ENCODE measurements at places on chromosomes 7 and 10.

DNA sequence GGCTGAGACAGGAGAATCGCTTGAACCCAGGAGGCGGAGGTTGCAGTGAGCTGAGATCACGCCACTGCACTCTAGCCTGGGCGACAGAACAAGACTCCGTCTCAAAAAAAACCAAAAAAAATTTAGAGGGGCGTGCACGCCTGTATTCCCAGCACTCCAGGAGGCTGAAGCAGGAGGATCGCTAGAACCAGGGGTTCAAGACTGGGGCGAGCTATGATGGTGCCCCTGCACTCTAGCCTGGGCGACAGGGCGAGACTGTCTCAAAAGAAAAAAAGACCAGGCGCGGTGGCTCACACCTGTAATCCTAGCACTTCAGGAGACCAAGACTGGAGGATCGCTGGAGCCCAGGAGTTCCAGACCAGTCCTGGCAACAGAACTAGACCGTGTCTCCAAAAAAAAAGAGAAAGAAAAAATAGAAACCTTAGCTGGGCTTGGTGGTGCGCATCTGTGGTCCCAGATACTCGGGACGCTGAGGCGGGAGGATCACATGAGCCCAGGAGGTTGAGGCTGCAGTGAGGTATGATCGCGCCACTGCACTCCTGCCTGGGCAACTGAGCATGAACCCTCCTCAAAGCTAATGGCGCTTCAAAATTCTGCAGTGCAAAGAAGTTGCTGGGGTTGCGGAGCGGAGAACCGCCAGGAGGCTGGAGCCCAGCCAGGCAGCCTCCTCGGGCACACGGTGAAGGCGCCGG, 382 bp upstream of the MBLAC1 start:
- no peak for DNase-seq

DNA sequence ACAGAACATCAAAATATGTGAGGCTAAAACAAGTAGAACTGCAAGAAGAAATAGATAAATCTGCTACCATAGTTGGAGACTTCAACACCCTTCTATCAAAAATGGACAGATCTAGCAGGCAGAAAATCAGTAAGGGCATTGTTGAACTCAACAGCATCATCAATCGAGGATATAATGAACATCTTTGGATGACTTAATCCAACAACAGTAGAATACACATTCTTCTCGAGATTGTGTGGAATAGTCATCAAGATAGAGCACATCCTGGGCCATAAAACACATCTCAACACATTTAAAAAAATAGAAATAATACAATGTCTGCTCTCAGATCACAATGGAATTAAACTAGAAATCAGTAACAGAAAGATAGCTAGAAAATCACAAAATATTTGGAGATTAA, 9.9 kb downstream of the IGFBP1 start:
- no peak for DNase-seq

DNA sequence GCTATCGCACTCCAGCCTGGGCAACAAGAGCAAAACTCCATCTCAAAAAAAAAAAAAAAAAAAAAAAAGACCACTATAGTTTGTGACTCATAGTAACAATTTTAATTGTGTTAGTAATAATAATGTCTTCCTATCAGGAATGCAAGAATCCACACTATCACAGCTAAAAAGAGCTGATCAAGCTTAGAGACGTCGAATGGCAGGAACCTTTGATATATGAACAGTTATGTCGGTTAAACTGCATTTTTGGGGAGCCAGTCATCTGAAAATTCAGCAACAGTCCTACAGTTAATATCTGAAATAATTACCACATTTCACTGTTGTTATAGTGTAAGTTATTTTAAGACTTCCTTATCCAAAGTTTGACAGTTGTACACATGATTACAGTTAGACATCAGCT, 8.8 kb downstream of the PHYH start:
- DNase-seq: no peak

DNA sequence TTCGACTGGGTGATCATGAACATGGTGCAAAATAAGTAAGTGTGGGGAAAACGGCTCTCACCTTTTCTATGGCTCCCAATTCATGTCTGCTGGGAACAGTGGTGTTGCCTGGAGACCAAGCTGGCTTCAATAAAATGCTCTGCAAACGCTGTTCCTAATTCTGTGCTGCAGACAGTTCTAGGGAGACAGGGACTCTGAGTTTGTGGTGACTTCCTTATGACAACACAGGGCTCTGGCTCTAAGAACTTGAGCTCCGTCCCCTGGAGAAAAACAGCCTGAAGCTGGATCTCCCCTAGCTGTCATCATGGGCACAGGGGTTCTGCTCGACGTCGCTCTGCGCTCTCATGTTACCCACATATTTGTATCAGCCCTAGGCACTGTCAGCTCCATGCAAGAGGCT, 61.0 kb upstream of the INSYN2A start:
- DNase-seq: no peak

DNA sequence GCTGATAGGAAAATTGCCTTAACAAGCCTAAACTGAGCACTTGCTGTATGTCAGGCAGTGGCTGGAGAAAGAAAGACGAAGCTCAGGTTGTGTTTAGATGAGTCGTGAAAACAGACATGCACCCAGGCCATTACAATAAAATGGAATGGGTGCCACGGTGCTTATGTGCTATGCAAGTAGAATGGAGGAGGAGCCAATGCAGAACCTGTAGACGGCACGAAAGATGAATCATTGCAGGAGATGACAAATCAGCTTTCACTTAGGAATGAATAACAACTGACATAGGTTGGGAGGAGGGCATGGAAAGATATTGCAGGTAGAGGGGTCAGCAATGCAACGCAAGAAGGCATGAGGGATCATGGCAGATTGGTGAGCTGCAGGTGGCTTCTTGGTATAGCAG, 61.2 kb upstream of the ARHGAP21 start:
- no peak for DNase-seq

DNA sequence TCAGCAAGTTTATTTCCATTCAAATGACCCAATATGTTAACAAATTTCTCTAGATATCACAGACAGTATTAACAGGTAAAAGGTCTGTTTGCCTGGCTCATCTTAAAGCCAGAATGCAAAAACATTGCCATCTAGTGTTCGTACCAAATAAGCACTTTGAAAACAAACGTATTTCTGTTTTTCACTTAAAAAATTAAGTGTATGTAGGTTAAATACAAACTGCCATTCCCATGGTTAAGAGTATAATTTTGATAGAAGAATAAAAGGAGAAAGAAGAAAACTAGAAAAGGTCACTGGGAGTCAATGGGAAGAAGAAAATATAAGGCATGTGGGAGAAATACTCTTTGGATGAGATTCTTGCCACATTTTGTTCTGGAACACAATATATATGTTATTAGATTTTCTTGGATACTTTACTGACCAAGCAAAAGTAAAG, 51.0 kb downstream of the ORC5 start:
- peak; percentile 19 for DNase-seq

GRCh38 chr7:48168159-48168558, 3.1 kb upstream of the ABCA13 start:
- no peak for DNase-seq

DNA sequence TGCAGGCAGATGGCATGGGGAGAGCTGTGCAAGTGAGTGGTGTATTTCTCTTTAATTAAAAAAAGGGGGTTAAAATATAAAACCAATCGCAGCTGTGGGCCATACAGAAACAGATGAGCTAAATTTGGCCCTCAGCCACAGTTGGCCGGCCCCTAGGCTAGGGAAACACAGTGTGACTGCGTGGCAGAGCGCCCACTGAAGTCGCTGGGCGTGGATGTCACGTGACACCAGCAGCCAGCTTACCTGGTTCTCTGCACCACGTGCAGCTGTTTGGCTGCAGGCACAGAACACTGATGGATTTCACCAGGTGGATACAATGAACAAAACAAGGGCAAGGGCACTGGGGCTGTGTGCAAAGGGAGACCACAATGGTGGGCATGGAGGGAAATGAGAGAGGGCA, 119.3 kb upstream of the ZNF746 start:
- no peak for DNase-seq

GRCh38 chr7:46385662-46386309, 464.7 kb upstream of the IGFBP3 start:
- DNase-seq: peak; percentile 72

- no peak for DNase-seq
Observed at GRCh38 chr7:91436655-91437054, 172.4 kb downstream of the FZD1 start.

GRCh38 chr7:73570521-73570920, 7.9 kb downstream of the TBL2 start:
- no peak for DNase-seq

- DNase-seq: no peak
Observed at GRCh38 chr10:4234661-4235060, 449.7 kb upstream of the KLF6 start.

- no peak for DNase-seq
Observed at GRCh38 chr7:17099083-17099973, 199.1 kb upstream of the AHR start.

DNA sequence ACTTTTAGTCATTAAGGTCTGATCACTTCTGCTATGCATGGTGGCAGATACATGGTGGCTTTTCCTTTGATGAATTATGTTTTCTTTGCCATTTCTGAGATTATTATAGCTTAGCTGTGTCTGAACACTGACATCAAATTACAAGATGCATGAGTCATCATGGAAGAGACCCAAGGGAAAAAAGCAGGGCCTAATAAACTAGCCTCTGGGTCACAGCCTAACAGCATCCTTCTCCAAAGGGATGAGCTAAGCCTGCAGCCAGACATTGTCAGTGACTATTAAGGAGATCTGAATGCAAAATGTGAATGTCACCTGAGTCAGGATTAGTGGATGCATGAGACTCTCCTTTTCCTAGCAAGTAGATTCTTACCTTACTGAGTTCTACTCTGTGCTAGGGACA, 19.1 kb upstream of the OGDHL start:
- no peak for DNase-seq

- DNase-seq: no peak
Observed at GRCh38 chr10:122911889-122912484, 1.6 kb downstream of the FAM24A start.

DNA sequence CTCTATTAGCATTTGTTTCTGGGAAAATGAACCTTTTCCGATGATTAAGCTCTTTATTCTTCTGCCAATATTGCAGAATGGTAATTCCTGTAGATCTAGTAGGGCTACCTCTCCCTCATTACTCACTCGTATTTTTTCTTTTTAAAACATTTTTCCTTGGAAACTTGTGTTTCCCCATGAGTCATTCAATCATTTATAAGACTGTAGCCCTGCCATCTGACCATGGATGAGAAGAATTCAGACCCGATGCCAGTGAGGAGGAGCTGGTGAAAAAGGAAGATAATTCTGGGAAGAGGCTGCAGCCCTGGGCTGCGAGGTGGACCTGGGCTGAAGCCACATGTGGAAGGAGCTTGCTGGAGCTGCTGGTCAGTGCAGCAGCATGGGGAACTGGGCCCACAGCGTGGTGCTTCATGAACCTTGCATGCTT, 242.8 kb downstream of the KLF6 start:
- no peak for DNase-seq

GRCh38 chr7:95549818-95550529, 46.3 kb downstream of the PDK4 start:
- DNase-seq: no peak

- no peak for DNase-seq
Observed at GRCh38 chr10:74083304-74083703, 67.3 kb downstream of the AP3M1 start.

- DNase-seq: no peak
Observed at GRCh38 chr10:133614830-133615580, 11.6 kb downstream of the FRG2B start.

DNA sequence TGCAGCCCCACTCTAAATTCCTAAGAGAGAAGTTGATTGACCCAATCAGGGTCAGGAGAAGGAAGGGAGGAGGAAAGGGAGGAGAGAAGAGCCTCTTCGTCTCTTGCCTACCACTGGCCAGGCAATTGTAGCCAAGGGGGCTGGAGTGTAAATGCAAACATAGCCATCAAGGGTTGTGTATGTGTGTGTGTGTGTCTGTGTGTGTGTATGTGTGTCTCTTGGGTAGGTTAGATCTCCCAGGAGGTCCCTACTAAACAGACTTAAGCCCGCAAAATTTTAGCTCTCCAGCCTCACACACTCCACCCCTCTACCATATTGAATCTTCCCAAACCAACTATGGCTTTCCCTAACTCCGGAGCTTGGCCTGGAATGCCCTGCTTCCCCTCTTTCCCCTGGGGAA, 3.8 kb downstream of the LEP start:
- no peak for DNase-seq

- DNase-seq: no peak
Observed at GRCh38 chr7:66330961-66331360, 125.8 kb downstream of the TPST1 start.

DNA sequence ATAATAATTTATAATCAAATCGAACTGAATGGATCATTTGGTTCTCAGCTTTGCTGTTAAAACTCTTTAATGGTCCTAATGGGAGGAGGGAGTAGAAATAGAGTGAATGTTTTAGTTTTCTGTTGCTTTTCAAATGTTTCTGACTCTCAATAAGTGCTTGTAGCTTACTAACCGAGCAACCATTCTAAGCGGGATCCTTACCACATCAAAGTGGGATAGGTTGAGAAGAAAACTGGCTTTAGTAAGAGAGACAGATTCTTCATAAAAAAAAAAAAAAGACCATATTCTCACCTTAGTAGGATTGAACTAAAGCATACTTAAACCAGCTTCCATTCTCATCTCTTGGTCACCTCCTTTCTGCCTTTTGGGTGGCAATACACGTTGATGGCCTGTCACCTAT, 584.2 kb downstream of the AUTS2 start:
- DNase-seq: no peak

DNA sequence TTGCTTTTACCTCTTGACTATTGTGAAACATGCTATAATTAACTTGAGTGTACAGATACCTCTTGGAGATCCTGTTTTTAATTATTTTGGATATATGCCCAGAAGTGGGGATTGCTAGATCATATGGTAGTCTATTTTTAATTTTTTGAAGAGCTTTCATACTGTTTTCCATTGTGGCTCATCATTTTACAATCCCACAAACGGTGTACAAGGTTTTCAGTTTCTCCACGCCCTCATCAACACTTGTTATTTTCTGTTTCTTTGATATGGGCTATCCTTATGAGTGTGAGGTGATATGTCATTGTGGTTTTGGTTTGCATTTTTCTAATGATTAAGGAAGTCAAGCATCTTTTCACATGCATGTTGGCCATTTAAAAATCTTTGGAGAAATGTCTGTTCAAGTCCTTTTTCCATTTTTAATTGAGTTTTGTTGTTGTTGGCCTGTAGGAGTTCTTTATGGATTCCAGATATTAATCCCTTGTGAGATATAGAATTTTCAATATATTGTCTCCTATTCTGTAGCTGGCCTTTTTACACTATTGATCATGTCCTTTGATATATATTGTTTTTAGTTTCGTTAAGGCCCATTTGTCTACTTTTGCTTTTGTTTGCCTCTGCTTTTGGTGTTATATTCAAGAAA, 7.5 kb downstream of the AGK start:
- DNase-seq: no peak

All from amniotic stem cell (primary cell).